ENCODE measurements at places on chromosomes 13 and 19.

DNA sequence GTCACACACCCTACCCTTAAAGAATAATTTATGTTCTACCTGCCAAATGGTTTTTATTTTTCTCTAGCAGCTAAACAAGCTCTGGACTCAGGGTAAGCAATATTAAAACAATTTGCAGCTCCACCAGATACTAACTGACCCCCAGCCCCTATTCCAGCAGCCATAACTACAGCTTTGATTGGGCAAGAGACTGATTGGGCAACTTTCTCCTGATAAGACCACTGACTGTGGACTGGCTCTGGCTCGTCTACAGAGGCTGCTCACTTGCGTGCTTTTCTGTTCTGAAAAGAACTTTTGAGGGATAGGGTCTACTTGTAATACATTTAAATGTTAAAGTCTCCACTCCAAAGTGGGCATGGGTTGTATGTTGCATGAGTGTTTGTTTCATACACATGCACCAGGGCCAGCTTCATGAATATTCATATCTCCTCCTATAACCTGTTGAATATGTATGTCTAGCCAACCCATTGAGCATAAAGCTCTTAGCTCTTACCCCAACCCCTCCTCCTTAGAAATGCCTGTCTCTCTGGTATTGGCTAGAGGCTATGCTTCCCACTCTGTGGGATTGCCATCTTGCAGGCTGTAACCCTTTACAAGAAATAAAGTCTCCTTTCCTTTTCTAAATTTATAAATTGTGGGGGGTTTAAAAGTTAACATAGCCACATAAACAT, 19.9 kb downstream of the OR7A5 start:
- no peak overlapping the region for H3K4me3 ChIP-seq
- no peaks in the 10 kb centered on the region for H3K4me1 ChIP-seq
- DNase-seq = no peak

GRCh38 chr13:32023698-32024097, 7.9 kb upstream of the FRY start:
- H3K27ac ChIP-seq = no peak overlapping the region
- H3K4me3 ChIP-seq = no peak overlapping the region
- DNase-seq = no peak
- H3K4me1 ChIP-seq = no peaks in the 10 kb centered on the region
- no peaks in the 10 kb centered on the region for H3K36me3 ChIP-seq

GRCh38 chr19:54379187-54379678, 14.5 kb upstream of the LAIR1 start:
- H3K4me3 ChIP-seq = no peak overlapping the region
- DNase-seq = no peak

GRCh38 chr13:109998684-109999533, 212.5 kb upstream of the IRS2 start:
- H3K27me3 ChIP-seq = peaks cover 6% of the 10 kb centered on the region
- H3K36me3 ChIP-seq = no peaks in the 10 kb centered on the region
- no peaks in the 10 kb centered on the region for H3K4me1 ChIP-seq

GRCh38 chr19:38888876-38889275, 10.5 kb downstream of the SIRT2 start:
- no peaks in the 10 kb centered on the region for H3K4me1 ChIP-seq
- no peak overlapping the region for H3K27ac ChIP-seq
- no peaks in the 10 kb centered on the region for H3K27me3 ChIP-seq
- H3K4me3 ChIP-seq = no peak overlapping the region
- DNase-seq = no peak

All from naive thymus-derived CD8-positive, alpha-beta T cell (primary cell).